ENCODE measurements at places on chromosomes 5 and 9. TPM values are rescaled to one million over a fixed set of nuclear protein-coding genes. Genes with fewer than 3 reads are reported as not detected.

GRCh38 chr9:137174722-137175293 is 3.0 kb upstream of the TMEM210 start:
- no peak for DNase-seq

GRCh38 chr9:92720807-92721535 is 43.7 kb downstream of the BICD2 start:
- no peak for DNase-seq

The GABRA6 gene
- not detected for total RNA-seq

- no peak for DNase-seq
Observed at GRCh38 chr5:154485850-154486426, 7.9 kb upstream of the HAND1 start.

DNA sequence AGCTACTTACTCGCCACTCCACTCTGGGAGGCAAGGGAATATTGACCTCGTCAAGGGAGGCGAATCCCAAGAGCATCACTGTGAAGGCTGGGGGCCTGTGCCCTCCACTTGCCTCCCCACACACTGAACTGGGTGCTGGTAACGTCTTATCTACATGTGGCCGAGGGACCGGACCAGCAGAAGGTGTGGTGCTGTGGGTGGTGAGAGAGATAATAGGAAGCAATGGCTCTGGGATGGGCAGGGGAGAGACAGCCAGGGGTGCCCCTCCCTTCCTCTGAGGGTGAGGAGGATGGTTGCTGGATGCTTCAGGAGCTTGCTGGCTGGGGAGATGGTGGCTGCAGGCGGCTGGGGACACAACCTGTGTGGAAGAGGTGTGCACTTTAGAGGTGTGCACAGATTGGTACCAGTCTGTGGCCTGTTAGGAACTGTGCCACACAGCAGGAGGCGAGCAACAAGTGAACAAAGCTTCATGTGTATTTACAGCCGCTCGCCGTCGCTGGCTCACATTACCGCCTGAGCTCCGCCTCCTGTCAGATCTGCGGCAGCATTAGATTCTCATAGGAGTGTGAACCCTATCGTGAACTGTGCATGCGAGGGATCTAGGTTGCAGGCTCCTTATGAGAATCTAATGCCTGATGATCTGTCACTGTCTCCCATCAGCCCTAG is 100.3 kb downstream of the ENTREP1 start:
- no peak for DNase-seq

DNA sequence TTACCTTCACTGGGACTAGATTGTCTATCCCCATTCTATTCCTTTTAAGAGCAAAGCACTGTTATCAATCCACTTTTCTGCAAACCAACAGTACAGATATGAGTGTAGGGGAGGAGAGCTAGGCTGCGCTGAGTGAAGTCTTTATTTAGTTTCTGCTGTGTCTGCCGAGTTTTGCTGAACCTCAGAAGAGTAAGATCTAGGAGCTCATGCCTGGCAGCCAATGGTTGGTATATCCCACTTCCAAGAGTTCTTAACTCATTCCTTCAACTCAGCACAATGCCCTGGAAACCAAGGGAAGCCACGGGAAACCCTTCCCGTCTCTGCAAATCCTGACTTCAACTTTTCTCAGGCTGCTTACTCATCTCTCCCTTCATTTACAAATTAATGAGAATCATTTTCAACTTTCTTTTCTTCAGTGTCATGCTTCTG is 58.0 kb upstream of the JAK2 start:
- no peak for DNase-seq

GRCh38 chr9:132531195-132531594 is 51.2 kb upstream of the BARHL1 start:
- DNase-seq, result no peak

- peak; percentile 89 for DNase-seq
Observed at GRCh38 chr9:4604678-4605095, 57.4 kb upstream of the PLPP6 start.

The HMCN2 gene
- total RNA-seq, result 9.9 TPM

The LPAR1 gene
- total RNA-seq, result 40.0 TPM

- DNase-seq, result no peak
Observed at GRCh38 chr5:68452286-68452685, 236.7 kb downstream of the PIK3R1 start.

- DNase-seq, result no peak
Observed at GRCh38 chr5:138051441-138052296, 18.8 kb upstream of the FAM13B start.

DNA sequence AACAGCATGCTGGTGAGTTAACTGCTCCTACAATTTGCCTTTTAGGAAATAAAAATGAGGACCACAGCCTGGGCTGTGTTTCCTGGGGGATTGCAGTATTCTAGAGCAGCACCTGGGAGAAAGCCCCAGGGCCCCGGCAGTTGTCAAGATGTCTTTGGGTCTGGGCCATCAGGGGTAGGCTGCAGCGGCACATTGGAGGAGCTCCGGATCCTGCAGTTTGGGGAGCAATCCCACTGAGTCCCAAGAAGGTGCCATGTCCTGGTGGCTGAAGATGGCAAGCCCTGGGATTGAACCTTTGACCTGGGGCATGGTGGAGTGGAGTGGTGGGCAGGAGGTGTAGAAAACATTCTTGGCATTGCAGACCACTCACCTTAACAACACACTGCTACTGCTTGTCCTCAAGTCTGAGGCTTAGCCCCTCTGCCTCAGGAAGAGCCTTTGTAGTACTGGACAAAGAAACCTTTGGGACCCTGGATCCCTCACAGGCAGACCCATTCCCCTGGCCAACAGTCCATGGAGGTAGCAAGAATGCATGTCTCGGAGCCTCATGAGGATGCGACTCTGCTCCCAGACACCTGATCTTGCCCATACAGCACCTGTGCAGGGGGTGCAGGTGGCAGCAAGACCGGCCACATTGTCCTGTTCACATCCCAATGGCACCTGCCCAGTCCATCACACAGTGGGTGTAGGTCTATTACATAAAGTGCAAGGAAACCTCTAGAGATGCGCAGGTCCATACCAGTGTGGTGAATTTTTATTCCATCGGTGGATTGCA is 159.1 kb upstream of the IRX2 start:
- no peak for DNase-seq

DNA sequence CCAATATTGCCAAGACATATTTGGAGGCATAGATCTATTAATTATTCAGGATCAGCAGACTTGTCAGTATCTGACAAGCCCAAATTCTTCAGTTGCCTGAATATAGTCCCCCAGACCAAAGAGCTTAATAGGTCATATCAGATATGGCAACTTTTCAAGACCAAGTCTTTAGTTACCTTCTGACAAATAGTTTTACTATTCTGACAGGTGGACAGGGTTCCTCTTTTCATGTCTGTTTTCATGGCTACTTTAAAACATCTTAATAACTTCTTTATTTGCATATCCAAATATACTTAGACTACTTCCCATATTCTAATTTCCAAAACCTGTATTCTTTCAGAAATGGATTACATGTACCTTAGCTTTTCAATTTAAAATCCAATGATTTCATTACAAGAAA is 65.4 kb downstream of the AUH start:
- no peak for DNase-seq

The ARID3C gene
- not detected for total RNA-seq

The CDX1 gene
- total RNA-seq, result not detected
